ENCODE measurements at places on chromosomes 3 and 15. TPM values are rescaled to one million over a fixed set of nuclear protein-coding genes. Genes with fewer than 3 reads are reported as not detected.

GRCh38 chr15:39139431-39140059 is 441.3 kb upstream of the THBS1 start:
- H3K4me3 ChIP-seq: no peak overlapping the region
- no peak for DNase-seq
- H3K36me3 ChIP-seq: no peaks in the 10 kb centered on the region
- H3K4me1 ChIP-seq: no peaks in the 10 kb centered on the region

The NOX5 gene
- total RNA-seq: not detected

DNA sequence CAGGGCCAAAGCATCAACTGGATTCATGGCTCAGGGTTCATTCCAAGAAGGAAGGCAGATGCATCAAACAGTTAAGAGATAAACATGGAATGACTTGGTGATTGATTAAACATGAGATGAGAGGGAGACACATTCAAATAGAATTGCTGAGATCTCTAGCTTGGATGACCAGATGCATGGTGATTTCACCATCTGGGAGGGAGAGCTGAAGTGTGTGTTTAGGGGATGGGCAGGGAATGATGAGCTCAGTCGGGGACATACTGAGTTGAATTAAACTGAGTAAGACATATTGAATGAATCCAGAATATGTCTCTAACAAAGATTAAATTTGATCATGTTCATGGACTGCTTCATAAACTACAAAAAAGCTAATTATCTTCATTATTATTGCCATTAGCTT is 35.5 kb downstream of the CADPS start:
- H3K4me3 ChIP-seq: no peak overlapping the region
- H3K36me3 ChIP-seq: no peaks in the 10 kb centered on the region
- DNase-seq: no peak
- H3K27me3 ChIP-seq: no peaks in the 10 kb centered on the region

DNA sequence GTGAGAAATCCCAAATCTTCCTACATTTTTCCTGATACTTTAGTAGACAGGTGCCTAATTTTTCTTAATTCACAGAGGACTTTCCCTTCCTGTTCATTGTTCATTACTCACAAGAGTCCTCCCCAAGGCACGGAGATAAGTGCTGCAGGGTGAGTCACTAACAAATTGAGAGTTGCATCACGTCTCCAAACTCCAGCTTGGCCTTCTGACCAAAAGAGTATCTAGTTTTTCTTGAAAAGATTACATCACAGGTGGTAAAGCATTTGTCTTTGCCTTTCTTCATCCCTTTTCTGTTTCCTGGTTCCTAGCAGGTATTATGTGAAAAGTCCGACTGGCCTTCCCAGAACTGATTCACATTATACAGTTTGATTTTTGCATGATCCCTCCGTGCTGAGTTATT is 24.9 kb upstream of the RASGRP1 start:
- no peaks in the 10 kb centered on the region for H3K27me3 ChIP-seq
- no peaks in the 10 kb centered on the region for H3K36me3 ChIP-seq
- DNase-seq: no peak

- H3K27me3 ChIP-seq: no peaks in the 10 kb centered on the region
- no peak for DNase-seq
Observed at GRCh38 chr3:169945313-169945712, 21.3 kb upstream of the SEC62 start.

The RNF168 gene
- 65.5 TPM for total RNA-seq

The LMAN1L gene
- total RNA-seq: not detected

GRCh38 chr3:138265745-138266144 is 63.9 kb downstream of the NME9 start:
- no peak overlapping the region for H3K27ac ChIP-seq
- H3K27me3 ChIP-seq: no peaks in the 10 kb centered on the region
- no peaks in the 10 kb centered on the region for H3K4me1 ChIP-seq
- no peaks in the 10 kb centered on the region for H3K36me3 ChIP-seq
- no peak overlapping the region for H3K4me3 ChIP-seq

DNA sequence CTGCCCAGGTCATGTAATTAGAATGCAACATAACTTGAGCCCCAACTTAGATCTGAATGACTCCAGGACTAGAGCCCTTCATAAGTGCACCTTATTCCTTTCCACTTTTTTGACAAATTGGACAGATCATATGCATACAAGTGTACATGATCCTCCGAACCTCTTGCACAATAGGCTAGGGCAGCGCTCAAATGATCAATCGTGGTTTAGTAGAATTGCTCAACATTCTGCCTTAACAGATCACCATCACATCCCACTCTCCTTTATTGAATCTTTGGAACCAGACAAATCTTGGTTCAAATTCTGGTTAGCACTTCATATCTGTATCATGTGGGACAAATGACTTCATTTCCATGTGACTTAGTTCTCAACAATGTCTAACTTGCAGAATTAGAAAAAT is 106.8 kb upstream of the CDIN1 start:
- no peaks in the 10 kb centered on the region for H3K4me1 ChIP-seq
- no peak for DNase-seq
- no peaks in the 10 kb centered on the region for H3K36me3 ChIP-seq
- no peaks in the 10 kb centered on the region for H3K27me3 ChIP-seq
- H3K27ac ChIP-seq: no peak overlapping the region

- no peak overlapping the region for H3K27ac ChIP-seq
- H3K36me3 ChIP-seq: no peaks in the 10 kb centered on the region
- H3K27me3 ChIP-seq: peaks cover 1% of the 10 kb centered on the region
- no peak overlapping the region for H3K4me3 ChIP-seq
- peaks cover 20% of the 10 kb centered on the region for H3K4me1 ChIP-seq
- DNase-seq: no peak
Observed at GRCh38 chr15:68574046-68574445, 4.7 kb upstream of the CORO2B start.

The SLC15A2 gene
- 2.3 TPM for total RNA-seq

The FBXL2 gene
- total RNA-seq: 2.7 TPM

The GOLGA6L9 gene
- 3.9 TPM for total RNA-seq
